Lung microvascular endothelial cell (primary cell): ENCODE measurements at places on chromosomes 5 and 9.

DNA sequence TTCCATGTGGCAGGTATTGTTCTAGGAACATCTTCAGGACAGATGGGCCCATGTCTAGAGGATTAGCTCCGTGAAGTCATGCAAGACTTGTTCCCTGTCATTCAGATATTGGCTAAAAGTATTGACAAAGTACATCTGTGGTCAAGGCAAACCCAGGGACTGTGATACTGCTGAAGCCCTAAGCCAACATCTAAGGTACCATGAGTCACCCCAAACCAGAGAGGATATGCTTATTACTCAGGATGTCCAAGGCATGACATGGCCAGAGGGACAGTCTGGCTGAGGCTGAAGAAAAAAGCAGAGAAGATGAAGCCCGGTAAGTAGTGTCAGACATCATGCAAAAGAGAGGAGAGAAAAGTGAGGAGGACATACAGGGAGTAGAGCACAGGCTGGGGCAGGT is 31.0 kb downstream of the HMHB1 start:
- DNase-seq, result no peak

- DNase-seq, result no peak
Observed at GRCh38 chr5:137891849-137892248, 2.6 kb downstream of the PKD2L2 start.

GRCh38 chr9:129490583-129491486 is 130.1 kb downstream of the C9orf50 start:
- DNase-seq, result no peak

- DNase-seq, result no peak
Observed at GRCh38 chr9:96021551-96022444, 146.3 kb downstream of the ERCC6L2 start.

DNA sequence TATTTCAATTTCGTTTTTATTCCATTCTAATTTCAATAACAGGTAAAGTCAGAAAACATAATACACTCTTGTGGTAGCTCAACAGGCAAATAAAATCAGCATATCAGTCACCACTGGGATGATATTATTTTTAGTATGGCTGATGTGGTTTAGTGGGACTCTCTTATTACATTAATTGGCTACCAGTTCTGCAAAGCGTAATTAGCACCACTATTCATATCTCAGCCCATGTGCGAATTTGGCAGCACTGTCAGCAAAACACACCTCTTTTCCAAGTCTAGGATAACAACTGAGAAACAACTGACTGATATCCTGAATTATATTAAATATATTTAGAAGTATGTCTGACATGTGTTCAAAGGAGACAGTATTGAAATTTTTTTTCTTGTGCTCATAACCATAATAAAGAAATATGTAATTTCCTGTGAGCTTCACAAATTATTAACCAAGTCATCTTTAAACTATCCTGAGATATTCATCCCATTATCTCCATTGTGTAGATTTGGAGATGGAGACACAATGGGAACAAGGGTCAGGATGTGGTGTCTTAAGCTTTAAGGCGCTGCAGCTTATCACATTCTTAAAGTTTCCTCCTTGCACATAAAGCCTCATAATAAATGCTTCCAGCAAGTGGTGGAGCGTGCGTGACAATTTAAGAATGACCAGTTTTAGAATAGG is 212.4 kb downstream of the TLE1 start:
- no peak for DNase-seq

DNA sequence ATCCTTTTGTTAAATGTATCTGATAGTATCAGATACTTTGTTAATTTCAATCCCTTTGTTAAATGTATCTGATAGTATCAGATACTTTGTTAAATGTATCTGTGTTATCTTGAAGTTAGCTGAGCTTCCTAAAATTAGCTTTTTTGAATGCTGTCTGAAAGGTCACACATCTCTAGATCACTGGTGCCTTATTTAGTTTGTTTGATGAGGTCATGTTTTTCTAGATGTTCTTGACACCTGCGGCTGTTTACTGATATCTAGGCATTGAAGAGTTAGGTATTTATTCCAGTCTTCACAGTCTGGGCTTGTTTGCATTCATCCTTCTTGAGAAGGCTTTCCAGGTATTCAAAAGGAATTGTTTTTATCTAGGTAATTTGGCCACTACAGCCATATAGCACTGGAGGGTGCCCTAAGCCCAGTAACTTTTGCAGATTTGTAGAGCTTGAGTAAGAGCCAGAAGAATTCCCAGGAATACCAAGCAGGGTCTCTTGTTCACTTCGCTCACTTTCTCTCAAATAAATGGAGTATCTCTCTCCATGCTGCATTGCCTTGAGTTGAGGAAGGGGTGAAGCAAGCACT is 435.4 kb upstream of the GRAMD2B start:
- no peak for DNase-seq

- DNase-seq, result peak; percentile 27
Observed at GRCh38 chr5:7850395-7851239, at the start of gene CFAP90. Gene CFAP90, minus strand, starts transcription at chr5:7851133. Its CDS starts 112 bp downstream, at chr5:7851021.
